ENCODE measurements at places on chromosomes 11 and 22.

DNA sequence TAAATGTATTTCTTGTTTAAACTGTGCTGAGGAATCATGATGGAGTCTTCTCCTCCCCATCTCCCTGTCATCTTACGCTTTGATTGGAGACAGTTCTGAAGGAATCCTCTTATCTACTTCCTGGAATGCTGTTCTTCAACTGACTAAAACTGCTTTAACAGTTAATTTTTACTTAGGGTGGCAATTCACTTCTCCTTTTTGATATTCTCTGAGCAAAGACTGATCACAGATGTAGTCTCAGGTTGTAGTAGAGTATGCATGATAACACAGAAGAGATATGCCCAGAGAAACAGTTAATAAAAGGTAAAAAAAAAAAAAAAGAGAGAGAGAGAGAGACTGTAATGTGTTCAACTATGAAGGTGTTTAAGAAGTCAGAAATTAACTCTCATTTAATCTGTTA, 1.4 kb upstream of the CASP5 start:
- DNase-seq, result no peak

DNA sequence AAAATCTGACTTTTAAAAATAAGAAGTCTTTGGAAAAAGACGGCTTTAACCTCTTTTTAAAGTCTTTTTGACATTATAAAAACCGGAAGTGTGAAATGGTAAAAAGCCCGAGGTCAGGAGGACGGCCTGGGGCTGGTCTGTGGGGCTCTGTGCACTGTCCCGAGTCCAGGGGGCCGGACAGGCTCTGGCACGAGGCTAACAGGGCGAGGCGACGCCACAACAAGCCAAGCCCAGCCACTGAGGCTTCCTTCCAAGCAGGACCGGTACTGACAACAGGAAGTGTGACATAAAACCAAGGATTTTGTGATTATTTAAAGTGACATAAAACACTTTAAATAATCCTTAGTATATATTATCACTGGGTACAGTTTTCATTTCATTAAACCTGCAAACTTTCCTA, 39.2 kb downstream of the BRD1 start:
- DNase-seq, result no peak

- no peak for DNase-seq
These were observed 4.0 kb downstream of the OOSP4A start for GRCh38 chr11:59967677-59968394.

- DNase-seq, result peak; percentile 51
These were observed 4.3 kb upstream of the AMPD3 start for GRCh38 chr11:10450462-10451425.

DNA sequence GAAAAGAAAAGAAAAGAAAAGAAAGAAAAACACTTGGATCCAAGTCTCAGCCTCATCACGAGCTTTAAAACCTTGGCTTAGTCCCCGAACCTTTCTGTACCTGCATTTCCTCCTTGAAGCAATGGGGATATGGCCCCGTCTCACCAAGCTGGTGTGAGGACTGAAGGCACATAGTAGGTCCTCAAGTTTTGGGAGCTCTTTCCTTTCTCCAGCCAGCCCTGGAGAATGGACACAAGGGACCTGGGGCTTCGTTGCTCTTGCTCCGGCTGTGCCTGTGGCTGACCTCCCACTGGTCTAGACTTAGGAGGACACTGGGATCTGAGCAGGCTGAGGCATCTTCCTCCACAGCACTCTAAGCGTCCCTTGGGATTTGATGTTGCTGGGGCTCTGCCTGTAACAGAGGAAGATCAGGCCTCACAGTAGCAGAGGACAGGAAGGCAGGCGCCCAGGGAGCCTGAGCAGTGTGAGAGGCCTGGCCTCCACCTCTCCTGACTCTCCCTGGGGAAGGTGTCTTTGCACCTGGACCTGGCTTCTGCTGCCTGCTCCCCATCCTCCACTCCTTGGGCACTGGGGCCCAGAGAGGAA, 32.8 kb downstream of the KCNC1 start:
- no peak for DNase-seq

- no peak for DNase-seq
These were observed 3.5 kb downstream of the GATD1 start for GRCh38 chr11:773830-774229.

GRCh38 chr11:2701230-2701629, 1.4 kb upstream of the KCNQ1OT1 start:
- DNase-seq, result no peak

GRCh38 chr22:19876941-19877625, 22.4 kb upstream of the GNB1L start:
- DNase-seq, result no peak

DNA sequence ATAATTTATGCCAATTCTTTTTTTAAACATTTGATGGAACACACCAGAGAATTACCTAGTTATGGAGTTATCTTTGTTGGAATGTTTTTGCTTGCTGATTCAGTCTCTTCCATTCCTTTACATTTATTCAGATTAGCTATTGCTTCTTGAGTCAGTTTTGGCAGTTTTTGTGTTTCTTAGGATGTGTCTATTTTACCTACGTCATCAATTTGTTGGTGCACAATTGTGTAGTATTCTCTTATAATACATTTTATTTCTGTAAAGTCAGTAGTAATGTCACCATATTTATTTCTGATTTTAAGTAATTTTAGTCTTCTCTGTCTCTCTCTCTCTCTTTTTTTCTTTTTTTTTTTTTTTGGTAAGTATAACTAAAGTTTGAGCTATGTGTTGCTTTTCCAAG, 929.5 kb upstream of the RAG2 start:
- no peak for DNase-seq

DNA sequence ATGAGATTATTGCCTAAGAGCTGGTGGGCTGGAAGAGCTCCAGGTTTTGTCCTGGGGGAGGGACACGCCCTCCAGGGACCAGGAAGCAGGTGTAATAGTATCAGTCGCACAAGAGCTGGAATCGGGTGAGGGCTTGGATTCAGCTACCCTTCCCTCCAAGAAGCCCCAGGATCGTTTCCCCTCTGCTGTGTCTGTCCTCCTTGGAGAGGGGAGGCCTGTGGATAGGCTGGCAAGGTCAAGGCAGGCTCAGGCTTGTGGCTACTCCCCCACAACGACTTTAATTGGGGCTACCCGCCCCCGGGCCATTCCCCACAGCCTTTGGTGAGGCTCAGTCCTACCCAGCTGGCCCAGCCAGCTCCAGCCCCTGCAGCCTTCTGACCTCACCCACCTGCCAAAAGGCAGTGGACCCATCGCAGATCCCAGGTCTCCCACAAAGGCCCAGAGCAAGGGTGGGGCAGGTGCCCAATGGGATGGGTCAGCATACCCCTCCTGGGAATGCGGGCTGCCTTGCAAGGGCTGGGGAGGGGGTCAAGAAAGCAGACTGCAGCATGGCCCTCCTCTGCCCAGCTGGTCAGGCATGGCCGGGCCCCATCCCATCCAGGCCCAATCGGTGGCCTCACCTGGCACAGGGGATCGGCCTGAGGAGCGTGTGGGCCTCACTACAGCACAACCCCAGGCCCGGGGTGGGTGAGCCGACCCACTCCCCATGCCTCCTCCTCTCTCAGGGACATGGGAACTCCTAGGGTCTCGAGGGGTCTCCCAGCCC, 1.0 kb downstream of the CTSD start:
- no peak for DNase-seq

GRCh38 chr11:61958590-61958989, 8.4 kb downstream of the BEST1 start:
- DNase-seq, result no peak

GRCh38 chr11:126834149-126834548, 166.4 kb downstream of the KIRREL3 start:
- no peak for DNase-seq

- DNase-seq, result no peak
These were observed 20.3 kb downstream of the FAM118B start for GRCh38 chr11:126231725-126232459.

- peak; percentile 64 for DNase-seq
These were observed at the start of gene PRRG4 for GRCh38 chr11:32829680-32830412. TSS of gene PRRG4 (plus strand) at chr11:32829927. CDS start at chr11:32830530, 603 bp downstream.

- no peak for DNase-seq
These were observed 14.6 kb downstream of the FAM83F start for GRCh38 chr22:40009292-40009774.

GRCh38 chr11:123323568-123323967, 106.5 kb upstream of the GRAMD1B start:
- DNase-seq, result no peak

GRCh38 chr11:94650756-94651155, 83.6 kb downstream of the PIWIL4 start:
- no peak for DNase-seq

GRCh38 chr11:34600339-34601084, 20.4 kb upstream of the EHF start:
- DNase-seq, result no peak

DNA sequence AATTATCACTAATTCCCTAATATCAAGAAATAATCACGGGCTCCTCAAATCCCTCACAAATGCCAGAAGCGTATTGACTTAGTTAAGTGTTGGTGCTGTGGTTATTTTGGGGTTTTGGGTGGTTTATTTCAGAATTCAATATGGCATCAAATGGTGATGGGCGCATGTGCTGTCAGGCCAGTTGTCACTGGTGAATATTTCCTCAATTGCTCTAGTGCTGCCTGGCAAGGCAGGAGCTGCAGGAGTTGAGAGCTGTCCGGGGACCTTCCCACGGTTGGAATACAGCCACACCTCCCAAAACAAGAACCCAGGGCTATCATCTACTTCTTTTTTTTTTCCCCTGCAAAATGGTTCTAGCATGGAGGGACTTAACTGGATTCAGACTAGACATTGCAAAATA, 10.3 kb downstream of the IGLL5 start:
- DNase-seq, result no peak

- peak; percentile 55 for DNase-seq
These were observed 10.7 kb upstream of the ACCSL start for GRCh38 chr11:44036811-44037657.

GRCh38 chr22:48042621-48043395, 1280.4 kb downstream of the TBC1D22A start:
- no peak for DNase-seq

DNA sequence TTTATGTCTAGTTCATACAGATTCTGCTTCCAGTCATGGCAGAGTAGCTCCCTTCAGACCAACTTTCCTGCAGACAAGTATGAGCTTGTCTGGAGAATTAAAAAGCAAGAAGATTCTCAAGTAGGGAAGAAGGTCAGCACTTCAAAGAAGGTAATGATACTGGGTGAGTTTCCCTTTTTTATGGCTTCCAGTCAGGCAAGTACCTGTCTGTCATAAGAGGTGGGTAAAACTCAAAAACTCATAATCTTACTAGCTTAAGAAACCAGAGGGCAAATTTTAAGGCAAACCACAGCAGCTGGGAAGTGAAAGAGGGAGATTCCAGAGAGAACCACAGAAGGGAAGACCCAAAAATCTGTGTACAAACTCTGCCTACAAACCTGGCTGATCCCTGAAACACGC, 54.2 kb downstream of the DENND5A start:
- peak; percentile 27 for DNase-seq

- DNase-seq, result no peak
These were observed 191.2 kb upstream of the TBCEL start for GRCh38 chr11:120832481-120833238.

DNA sequence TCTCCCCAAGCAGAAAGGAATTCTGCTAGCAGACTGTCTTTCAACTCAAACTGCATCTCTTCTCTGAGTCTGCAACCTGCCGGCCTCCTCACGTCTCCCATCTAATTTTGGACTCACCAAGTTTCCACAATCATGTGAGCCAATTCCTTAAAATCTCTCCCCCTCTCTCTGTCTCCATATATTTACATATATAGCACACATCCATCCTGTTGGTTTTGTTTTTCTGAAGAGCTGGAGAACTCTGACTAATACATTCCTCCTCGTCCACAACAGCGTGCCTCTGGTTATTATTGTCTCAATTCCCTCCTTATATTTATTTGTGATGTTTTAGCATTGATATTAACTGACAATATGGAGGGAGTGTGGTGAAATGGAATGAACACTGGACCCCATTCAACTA, 29.6 kb upstream of the FJX1 start:
- no peak for DNase-seq

DNA sequence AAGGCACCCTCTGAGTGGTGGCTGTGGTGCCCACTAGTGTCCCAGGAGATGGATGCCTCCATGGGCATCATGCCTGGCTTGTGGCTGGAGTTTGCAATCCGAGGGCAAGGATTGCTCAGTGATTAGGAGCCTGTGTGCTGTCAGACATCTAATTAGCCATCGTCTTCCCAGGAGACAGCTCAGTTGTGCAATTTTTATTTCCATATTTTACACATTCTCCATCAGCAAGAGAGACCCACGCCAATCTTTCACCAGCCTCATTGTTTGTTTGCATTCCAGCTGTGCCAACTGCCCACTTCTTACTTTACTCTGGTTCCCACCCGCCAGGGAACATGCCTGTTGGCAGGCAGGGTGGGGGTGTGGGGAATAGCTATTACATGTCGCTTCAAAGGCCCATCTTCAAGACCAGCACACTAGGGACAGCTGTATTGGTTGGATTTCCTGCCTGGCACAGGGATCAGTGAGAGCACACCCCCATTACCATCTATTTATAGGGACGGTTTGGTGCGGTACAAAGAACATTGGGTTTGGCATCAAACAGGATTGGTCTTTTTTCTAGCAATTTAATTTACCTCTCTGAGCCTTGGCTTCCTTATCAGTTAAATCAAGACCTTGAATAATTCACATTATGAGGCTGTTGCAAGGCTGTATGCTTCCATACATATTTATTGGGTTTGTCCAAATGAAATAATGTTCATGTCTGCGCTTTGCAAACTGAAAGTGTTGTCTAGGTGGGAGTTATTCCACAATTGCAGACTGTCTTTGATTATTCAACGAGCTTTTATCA, 80.7 kb upstream of the NAV2 start:
- no peak for DNase-seq

DNA sequence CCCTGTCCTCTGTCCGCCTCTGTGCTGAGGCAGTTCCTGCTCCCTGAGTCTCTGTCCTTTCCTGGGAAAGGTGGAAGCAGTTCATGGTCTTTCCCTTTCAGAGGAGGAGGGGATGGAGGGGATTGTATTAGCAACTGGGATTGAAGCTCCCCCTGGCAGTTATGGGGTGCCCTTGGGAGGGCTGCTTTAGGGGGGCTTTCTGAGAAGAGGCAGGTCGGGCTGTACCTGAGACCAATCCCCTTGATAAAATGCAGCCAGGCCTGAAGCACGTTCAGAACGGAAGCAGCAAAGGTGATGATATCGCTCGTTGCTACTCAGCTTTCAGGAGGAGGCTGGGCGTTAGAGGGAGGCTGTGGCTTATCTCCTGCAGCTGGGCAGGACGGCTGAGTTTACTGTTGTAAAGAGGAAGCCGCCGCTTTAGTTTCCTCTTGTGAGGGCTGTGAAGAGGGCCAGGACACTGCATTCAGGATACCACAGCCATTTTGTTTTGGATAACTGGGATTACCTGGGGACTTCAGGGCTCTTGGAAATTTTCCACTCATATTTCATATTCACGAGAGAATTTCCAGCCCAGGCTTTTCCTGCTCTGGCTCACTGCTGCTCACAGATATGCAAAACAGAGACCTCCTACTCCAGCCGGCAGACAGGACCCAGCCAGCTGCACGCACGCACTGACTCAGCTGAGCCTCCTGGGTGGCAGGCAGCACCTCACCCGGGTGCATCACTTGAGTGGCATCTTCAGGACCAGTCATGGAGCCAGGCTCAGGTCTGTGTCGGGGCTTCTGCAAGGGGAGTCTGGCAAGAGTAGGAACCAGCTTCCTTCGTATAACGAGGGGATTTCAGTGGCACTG, 798 bp downstream of the AMPD3 start:
- peak; percentile 85 for DNase-seq
